ENCODE measurements at places on chromosomes 4 and X. TPM values are rescaled to one million over a fixed set of nuclear protein-coding genes. Genes with fewer than 3 reads are reported as not detected.

Gene SMARCA1
- total RNA-seq = 53.9 TPM

Gene STPG2
- 0.12 TPM for total RNA-seq

Gene RHOH
- total RNA-seq = 2.8 TPM

Gene NALF2
- not detected for total RNA-seq

Gene NLGN4X
- 0.24 TPM for total RNA-seq

Gene SPANXD
- total RNA-seq = not detected

Gene OCRL
- 16.9 TPM for total RNA-seq
